ENCODE measurements at places on chromosomes 2 and 18.

DNA sequence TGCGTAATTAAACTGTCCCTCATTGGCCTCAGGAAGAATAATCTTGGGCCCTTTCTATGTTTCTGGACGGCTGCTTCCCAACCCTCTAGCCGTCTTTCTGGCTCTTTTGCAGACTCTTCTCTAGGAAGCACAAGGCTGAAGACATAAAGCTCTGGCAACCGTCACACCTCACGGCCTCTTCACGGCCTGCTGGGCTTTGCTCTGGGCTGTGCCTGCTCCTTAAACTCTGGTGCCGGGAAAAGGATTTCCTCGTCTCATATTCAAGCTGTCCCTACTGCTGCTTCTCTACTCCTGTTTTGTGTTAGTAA lies 36.0 kb upstream of the WIPF1 start:
- no peak for DNase-seq

- no peak for DNase-seq
Observed at GRCh38 chr18:8537400-8537799, 71.8 kb upstream of the RAB12 start.

- no peak for DNase-seq
Observed at GRCh38 chr2:189024901-189025618, 50.9 kb downstream of the COL3A1 start.

GRCh38 chr2:17800219-17800618 lies 16.0 kb upstream of the MSGN1 start:
- DNase-seq, result peak; percentile 35

GRCh38 chr2:232321156-232321816 lies 57.3 kb upstream of the ALPP start:
- no peak for DNase-seq

DNA sequence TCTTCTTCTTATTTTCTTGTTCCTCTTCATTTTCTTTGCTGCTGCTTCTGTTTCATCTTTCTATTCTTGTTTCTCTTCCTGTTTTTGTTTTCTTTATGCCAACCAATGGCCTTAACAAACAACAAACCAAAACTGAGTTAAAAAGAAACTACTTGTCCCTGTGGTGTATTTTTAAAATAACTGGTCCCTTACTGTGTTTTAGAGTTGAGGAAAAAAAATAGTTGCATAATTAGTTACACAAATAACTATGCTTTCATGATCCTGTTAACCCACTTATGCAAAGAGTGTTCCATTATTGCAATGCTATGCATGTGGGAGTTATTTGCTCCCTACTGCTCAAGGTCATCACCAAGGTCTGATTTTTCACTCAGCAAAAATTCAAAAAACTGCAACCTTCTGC lies 39.5 kb upstream of the IMP4 start:
- no peak for DNase-seq

- DNase-seq, result no peak
Observed at GRCh38 chr2:94995553-94996304, 29.8 kb upstream of the MAL start.

DNA sequence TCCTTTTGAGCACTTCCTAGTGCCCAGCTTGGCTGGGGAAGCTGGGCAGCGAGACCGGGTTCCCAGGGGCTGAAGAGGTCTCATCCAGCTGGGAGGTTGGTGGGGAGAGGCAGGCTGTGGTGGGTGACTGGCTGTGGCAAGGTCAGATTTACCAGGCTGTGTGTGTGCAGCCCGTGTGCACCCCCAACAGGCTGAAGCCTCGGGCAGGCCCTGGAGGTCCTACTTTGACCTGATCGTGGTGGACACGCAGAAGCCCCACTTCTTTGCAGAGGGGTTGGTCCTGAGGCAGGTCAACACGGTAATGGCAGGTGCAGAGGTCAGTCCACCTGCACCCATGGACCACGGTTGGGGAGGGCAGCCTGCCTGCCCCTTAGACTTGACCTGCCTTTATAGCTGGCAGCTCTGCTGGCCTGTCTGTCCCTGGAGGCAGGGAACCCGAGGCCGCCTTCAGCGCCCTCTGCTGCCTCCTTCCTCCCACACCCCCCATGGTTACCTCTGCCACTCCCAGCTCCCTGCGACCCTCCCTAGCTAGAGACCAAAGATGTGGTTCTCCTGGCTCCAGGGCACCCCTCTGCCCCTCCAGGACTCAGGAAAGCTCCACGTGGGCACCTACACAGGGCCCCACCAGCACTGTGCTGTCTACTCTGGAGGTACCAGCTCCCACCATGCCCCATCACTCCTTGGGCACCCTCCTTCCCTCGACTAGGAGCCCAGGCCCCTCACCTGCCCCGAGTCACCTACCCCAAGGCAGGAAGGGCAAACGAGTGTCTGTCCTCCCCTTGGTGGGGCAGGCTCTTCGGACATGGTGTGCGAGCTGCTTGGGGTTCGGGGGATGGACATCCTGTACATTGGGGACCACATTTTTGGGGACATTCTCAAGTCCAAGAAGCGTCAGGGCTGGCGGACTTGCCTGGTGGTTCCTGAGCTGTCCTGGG lies 4.0 kb downstream of the NT5DC4 start:
- no peak for DNase-seq

- no peak for DNase-seq
Observed at GRCh38 chr18:8373486-8373885, 235.8 kb upstream of the RAB12 start.

DNA sequence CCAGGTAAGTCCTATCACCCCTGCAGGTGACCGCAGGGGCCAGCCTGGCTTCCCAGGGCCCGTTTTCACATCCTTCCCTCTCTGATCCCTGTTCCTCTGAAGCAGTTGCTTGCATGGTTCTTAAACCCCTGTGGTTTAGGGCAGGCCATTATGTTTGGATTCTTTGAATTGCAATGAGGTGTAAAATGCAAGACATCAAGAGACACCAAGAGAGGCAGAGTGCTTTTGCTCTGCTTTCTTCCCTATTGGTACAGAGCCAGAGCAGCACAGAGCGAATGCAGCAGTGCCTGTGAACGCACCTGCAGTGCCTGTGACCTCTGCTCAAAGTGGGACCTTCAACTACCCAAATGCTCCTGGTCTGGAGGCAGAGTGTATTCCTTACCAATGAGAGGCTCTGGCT lies 7.6 kb downstream of the RFX8 start:
- no peak for DNase-seq

- no peak for DNase-seq
Observed at GRCh38 chr2:190916829-190917228, 36.2 kb downstream of the GLS start.

GRCh38 chr2:8984855-8985254 lies 18.6 kb downstream of the MBOAT2 start:
- no peak for DNase-seq

DNA sequence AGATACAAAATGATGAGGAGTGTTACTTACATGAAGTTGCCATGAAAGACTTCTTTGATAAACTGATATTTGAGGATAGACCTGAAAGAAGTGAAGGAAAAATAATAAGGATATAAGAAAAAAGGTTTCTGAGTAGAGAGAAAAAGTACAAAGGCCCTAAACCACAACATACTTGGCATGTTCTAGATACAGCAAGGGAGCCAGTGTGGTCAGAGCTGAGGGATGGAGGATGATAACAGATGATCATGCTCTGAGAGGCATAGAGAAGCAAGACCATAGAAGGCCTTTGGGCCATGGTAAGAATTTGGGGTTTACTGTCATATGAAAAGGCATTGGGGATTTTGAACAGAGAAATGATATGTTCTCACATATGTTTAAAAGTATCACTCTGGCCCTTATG lies 424.1 kb upstream of the CHST9 start:
- DNase-seq, result no peak

DNA sequence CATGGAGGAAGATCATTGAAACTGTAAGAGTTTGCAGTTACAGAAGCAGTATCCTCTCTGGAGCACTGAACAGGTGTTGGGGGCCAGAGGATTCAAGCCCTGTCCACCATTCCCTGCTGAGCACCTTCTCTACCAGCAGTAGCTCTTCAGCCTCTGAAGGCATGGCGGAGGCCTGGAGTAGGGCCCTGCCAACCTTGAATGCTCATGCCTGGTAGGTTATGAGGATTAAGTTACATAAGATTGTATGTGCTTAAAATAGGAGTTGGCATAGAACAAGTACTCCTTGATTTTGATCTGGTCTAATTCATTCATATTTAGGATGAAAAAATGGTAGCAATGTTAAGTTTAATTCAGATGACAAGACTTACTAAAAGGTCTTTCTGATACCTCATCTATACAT lies 40.2 kb downstream of the FMNL2 start:
- no peak for DNase-seq

DNA sequence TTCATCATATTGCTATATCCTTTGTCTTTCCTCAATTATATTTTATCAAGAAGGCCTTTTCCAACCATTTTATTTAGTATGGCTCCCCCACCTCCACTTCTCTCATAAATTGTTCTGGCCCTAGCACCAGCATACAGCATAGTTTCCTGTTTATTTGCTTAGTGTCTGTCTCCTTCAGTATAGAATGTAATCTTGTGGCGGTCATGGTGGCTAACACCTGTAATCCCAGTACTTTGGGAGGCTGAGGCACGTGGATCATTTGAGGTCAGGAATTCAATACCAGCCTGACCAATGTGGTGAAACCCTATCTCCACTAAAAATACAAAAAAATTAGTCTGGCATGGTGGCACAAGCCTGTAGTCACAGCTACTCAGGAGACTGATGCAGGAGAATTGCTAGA lies 39.6 kb upstream of the CLASP1 start:
- DNase-seq, result no peak

DNA sequence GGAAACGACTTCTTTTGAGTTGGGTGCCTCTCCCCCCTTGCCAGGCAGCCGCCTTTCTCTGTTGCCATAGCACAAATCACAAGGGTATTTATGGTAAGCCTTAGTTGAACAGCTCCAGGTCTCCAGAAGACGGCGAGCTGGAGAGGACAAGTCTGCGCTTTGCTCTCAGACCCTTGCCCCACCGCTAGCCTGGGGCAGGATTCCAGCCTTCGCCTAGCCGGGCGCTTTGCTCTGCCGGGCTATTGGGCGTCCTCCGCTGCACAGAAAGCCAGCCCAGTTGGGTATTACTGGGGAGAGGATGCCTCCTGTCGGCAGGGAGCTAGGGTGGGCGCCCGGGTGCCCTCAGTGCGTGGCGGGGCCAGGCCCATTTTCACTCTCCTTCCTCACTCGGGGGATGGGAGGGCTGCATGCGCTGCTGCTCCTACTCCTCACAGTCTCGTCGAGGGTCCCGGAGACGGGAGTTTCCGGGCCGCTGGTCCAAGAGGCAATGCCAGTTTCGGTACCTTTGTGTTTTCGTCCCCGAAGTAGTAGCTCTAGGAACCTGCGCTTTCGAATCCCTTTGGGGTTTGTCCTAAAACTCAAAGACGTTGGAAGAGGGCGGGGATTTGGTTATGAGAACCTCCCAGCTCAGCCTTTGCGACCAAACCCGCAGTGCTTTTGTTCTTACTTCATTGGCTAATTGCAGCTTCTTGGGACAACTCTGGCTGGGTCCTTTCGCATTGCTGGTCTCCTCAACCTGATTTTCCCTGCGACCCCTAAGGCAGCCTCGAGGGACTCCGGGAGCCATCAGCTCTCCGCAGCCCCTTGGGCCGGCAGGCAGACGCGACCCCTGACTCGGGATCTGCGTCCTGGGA lies 3.6 kb upstream of the DLX2 start:
- no peak for DNase-seq

DNA sequence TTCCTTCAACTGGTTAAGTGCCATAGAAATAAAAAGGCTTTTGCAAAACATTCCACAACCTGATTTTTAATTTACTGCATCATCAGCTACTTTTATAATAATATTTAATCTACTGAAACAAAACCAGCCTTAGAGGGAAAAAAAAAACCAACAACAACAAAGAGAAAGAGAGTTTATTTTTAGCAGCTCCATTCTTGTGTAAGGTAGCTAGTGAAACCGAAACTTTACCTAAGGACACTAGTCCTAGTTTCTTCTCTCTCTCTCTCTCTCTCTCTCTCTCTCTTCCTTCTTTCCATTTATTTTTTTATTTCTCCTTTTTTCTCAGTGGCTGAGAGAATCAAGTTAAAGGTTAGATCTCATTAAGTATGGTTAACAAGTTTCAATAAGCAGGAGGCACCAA lies 21.4 kb downstream of the EN1 start:
- no peak for DNase-seq

GRCh38 chr18:29531746-29532145 lies 1354.8 kb upstream of the CDH2 start:
- DNase-seq, result no peak

DNA sequence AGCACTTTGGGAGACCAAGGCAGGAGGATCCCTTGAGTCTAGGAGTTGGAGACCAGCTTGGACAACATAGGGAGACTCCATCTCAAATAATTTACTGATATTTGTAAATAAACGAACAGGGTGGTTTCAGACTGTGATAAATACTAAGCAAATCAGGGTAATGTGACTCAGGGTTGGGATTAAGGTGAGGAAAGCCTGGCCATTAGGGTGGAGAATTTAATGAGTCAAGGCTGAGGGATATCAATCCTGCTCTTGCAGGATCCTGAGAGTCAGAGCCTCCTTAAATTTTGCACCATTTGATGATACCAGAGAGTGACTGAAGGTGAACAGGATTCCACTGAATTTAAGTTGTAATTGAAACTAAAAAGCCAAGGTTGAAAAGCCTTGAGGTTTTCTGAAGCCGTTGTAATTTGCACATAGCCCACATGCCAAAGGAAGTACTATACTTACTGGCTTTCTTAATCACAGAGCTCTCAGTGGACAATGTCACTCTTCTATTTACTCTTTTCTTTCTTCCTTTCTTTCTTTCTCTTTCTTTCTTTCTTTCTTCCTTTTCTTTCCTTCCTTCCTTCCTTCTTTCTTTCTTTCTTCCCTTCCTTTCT lies 28.6 kb upstream of the AP1S3 start:
- DNase-seq, result no peak

DNA sequence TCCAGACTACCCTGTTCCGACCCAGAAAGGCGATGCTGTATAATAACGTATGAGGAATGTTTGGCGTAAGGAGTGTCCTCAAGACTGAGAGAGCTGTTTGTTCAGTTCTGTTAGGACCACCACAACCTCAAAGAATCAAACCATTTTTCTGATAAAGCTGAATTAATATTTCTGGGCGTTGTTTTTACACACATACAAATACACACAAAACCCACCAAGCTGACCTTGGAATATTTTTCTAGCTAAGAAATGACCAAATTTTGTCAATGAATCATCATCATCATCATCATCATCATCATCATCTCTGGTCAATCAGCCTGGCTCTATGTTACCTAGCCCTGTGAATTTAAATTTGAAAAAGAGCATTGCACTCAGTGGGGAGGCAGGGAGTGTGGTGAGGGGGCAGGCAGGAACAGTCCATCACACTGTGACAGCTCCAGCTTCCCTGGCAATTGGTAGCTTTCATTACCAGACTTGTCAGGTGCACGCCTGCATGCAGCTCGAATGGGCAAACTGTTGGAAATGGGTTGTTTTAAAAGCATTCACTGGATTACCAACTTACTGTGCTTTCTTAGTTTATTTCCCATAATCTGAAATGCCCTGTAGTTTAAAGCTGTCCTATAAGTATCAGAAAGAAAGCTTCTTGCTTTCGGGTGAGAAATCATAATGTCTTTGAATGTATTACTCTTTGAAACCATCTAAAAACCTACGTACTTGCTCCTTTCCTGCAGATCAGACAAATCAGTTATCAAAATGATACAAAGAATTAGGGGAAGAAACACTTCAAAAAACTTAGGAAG lies 6.9 kb upstream of the POU3F3 start:
- peak; percentile 15 for DNase-seq

Data from NCI-H345 (cell line).